ENCODE measurements at places on chromosomes 12 and 14. TPM values are rescaled to one million over a fixed set of nuclear protein-coding genes. Genes with fewer than 3 reads are reported as not detected.

Gene TOMM20L
- polyA plus RNA-seq, result not detected

Gene LHX5
- polyA plus RNA-seq, result not detected

Gene TAS2R7
- not detected for polyA plus RNA-seq

Gene SRP54
- polyA plus RNA-seq, result 32.1 TPM

Gene ACVR1B
- polyA plus RNA-seq, result 20.0 TPM

Gene KCTD10
- 9.6 TPM for polyA plus RNA-seq

Gene RTL1
- polyA plus RNA-seq, result not detected

Gene UNC79
- 0.11 TPM for polyA plus RNA-seq

Gene IL22
- not detected for polyA plus RNA-seq

Gene ANKRD33
- not detected for polyA plus RNA-seq

Gene ISM2
- polyA plus RNA-seq, result not detected

Gene NRDE2
- 5.9 TPM for polyA plus RNA-seq

Gene GPR132
- polyA plus RNA-seq, result 2.7 TPM

Gene FOXG1
- not detected for polyA plus RNA-seq

Gene P2RX7
- 0.55 TPM for polyA plus RNA-seq

Gene TMCC3
- 3.8 TPM for polyA plus RNA-seq

Gene NINJ2
- polyA plus RNA-seq, result 19.5 TPM

Gene TTC6
- not detected for polyA plus RNA-seq

Gene CABP1
- 6.2 TPM for polyA plus RNA-seq

Gene SVOP
- polyA plus RNA-seq, result 0.38 TPM

Gene SCN8A
- 0.12 TPM for polyA plus RNA-seq

Gene RGS6
- 0.79 TPM for polyA plus RNA-seq

Gene KRT78
- not detected for polyA plus RNA-seq

Gene TRIM9
- 0.30 TPM for polyA plus RNA-seq

Gene GPR65
- 0.95 TPM for polyA plus RNA-seq

Gene CHMP4A
- 108 TPM for polyA plus RNA-seq

Gene IAPP
- polyA plus RNA-seq, result not detected

Gene KITLG
- polyA plus RNA-seq, result 13.0 TPM

Gene ERO1A
- 15.1 TPM for polyA plus RNA-seq

Gene SDR9C7
- not detected for polyA plus RNA-seq

Gene TMEM260
- 4.8 TPM for polyA plus RNA-seq
